Activated naive CD8-positive, alpha-beta T cell treated with anti-CD3 and anti-CD28 coated beads, Interleukin-2, amount 50 U/mL, for 16 hours (primary cell): ENCODE measurements at places on chromosomes 3 and 15.

DNA sequence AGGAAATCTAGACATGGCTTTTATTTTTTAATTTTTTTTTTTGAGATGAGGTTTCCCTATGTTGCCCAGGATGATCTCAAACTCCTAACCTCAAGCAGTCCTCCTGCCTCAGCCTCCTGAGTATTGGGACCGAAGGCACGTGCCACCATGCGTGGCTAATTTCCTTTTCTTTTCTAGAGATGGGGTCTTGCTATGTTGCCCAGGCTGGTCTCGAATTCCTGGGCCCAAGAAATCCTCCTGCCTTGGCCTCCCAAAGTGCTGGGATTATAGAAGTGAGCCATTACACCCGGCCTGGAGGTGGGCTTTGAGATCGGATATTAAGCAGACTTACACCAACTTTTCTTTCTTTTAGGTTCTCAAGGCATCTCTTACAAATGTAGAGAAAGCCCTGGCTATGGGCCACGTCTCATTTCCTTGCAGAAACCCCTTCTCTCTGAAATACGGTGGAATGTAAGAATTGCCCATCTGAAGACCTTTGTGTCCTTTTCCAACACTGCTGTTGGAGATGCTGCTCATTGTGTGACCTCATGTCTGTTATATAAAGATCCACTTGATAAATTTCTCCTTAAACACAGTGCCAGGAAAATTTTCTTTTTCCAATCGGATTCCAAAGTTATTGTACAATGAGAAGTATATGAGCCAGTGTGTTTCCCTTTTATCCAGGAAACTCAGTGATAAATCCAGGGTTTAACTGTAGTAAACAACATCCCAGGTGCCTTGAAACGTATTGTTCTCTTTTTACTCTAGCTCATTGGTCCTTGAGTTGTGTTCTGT, 36.8 kb upstream of the CFAP161 start:
- DNase-seq: no peak

- DNase-seq: no peak
These were observed 151.9 kb upstream of the CMC1 start for GRCh38 chr3:28089527-28089897.

GRCh38 chr3:24734019-24734418, 239.4 kb upstream of the THRB start:
- no peak for DNase-seq

- no peak for DNase-seq
These were observed 55.9 kb upstream of the PIK3CB start for GRCh38 chr3:138890555-138891187.

GRCh38 chr3:100910986-100911385, 82.2 kb downstream of the ABI3BP start:
- DNase-seq: no peak

GRCh38 chr15:67783303-67783702, 42.0 kb upstream of the SKOR1 start:
- no peak for DNase-seq

DNA sequence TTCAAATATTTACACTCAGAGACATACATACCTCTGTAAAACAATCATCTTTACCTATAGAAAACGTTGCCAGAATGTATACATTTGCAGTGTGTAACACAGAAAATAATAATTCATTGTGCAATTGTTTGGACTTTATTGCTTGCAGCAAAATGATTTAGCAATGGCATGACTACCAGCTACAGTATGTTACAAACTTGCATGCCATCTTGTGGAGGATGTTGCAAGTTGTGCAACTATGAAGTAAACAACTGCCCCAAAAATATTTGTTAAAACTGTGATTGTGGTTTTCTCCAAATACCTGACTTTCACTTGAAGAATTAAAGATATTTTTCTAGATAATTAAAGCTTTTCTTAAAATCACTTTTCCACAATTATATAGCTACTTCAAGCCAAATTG, 27.1 kb upstream of the C3orf49 start:
- DNase-seq: no peak

- DNase-seq: no peak
These were observed 16.1 kb downstream of the ZNF80 start for GRCh38 chr3:114221165-114221880.

DNA sequence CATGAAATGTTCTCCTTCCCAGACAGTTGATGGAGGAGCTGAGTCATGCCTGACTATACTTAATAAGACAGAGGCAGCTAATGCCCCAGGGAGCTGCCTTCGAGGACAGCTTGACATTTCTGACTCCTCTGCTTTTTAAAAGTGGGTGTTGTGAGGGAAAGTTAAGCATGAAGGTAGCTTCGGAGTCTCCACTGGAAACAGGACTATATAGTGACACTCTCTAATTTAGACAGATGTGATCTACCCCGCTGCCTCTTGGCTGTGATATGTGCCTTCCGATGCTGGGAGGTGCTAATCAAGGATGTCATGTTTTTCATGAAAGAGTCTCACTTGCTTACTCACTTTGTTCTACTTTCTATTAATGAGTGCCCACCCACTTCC, 72.7 kb downstream of the IL1RAP start:
- DNase-seq: no peak

DNA sequence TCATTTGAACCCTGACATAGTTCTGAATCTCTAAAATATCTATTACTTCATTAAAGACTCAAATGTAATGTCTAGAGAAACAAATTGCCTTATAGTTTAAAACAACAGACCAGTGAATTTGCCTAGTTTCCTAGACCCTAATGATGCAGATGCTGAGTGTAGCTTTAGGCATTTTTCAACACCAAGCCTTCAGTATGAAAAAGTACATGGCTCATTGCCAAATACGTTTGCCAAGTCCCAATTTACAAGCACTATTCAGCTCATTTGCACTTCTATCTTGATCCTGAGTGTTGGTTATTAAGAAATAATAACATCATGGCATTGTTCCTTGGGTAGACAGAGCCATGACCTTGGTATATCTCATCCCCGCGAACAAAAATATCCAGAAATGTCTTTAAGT, 46.8 kb downstream of the EOMES start:
- no peak for DNase-seq

DNA sequence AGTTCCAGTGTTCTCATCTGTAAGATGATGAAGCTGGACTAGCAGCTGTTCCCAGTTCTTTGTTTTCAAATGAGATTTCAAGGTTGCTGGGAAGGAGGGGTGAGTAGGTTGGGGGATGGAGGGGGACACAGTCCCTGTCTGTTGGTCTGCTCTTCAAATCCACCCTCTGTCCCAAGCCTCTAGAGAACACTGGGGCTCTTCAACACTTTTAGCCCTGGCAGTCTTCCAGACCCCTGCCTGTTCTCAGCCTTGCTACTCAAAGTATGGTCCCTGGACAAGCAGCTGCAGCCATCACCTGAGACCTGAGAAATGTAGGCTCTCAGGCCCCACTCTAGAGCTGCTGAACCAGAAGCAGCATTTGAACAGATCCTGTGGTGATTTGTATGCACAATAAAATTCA, 41.3 kb downstream of the NEK11 start:
- DNase-seq: no peak

DNA sequence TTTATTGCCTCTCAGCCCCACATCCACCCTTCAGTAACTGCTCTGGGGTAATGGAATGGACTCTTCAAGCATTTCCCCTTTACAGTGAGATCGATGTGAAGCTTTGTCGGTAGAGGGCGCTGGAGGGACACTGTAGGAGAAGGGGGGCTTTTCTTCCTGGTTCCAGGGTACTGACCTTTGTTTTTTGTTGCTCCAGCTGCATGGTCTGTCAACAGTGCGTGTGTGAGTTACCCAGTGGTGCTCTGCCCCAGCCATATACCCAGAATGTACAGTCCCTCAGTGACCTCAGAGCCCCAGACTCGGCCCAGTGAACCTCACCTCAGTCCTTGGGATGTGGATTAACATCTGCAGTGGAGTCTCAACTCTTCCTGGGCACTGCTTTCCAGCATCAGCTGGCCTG, 180.3 kb upstream of the TSC22D2 start:
- DNase-seq: no peak

- no peak for DNase-seq
These were observed 4.2 kb downstream of the TRA2B start for GRCh38 chr3:185933374-185934173.

GRCh38 chr3:22236490-22237270, 485.7 kb upstream of the ZNF385D start:
- no peak for DNase-seq

GRCh38 chr3:194691481-194692283, 6.0 kb downstream of the FAM43A start:
- no peak for DNase-seq

- no peak for DNase-seq
These were observed 254.1 kb downstream of the AGBL1 start for GRCh38 chr15:86333819-86334218.

DNA sequence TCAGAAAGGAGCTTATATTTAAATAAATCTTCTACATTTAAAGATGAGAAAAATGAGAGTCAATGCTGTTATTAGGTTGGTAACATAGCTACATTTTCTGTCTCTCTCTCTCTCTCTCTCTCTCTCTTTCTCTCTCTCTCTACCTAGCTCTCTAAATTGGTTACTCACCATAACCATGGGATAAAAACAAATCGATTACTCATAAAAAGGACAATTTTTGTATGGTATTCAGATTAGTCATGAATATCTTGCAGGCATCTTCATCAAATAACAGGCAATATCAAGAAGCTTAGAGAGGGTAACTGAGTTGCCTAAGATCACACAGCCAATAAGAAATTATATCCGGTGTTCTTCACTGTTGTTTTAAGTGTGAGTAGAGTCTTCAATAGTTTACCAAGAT, 81.8 kb upstream of the ALCAM start:
- no peak for DNase-seq

- no peak for DNase-seq
These were observed 42.7 kb upstream of the MTMR10 start for GRCh38 chr15:31034152-31034551.

DNA sequence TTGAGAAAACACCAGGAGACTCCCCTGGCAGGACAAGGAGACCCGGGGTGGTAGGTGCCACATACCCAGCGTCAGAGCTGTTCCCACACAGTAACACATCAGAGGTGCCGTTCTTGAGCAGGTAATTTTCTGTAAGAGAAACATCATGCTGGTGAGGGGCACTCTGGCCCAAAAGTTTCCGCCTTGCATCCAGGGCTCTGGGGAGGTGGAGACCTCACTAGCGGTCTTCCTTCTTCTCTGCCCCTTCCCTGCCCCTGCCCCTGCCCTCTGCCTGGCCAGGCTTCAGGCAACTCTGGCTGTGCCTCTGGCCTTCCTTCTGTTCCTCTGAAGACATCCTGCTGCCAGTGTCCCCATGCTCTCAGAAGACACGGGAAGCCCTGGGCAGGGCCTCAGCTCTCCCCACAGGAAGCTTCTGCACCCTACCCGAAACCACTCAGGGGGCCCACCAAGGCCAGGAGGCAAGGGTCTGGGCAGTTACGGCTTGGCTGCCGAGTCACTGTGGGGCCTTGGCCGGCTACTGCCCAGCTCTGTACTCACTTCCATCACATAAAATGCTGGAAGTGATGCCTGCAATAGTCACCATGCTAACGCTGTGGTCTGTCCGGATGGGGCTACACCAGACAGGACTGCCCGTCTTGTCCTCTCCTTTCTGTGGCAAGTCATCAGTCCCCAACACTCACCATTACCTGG, 41.3 kb downstream of the SCN5A start:
- DNase-seq: no peak

GRCh38 chr3:195035345-195036202, 235.4 kb downstream of the XXYLT1 start:
- no peak for DNase-seq

- DNase-seq: no peak
These were observed 39.4 kb downstream of the WWTR1 start for GRCh38 chr3:149618151-149619123.

GRCh38 chr3:195556390-195556789, 13.3 kb upstream of the PPP1R2 start:
- no peak for DNase-seq

GRCh38 chr3:43063114-43063513, 42.8 kb downstream of the POMGNT2 start:
- no peak for DNase-seq

GRCh38 chr15:38612159-38612863, 47.7 kb upstream of the RASGRP1 start:
- no peak for DNase-seq

DNA sequence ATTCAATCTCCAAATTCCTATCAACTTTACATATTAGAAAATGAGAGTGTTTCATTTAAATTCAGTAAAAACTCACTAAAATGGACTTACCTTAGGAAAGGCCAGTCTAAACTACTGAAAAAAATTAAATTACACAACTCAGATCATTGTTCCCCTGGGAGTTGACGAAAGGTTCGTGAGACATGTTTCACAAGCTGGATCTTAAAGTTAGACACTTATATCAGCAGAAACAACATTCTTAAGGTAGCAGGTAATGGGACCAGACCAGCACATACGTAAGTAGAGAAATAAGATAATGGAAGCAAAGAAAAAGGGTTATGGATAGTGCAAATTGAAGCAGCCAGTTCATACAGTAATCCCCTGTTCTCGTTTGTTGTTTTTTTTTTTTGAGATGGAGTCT, 8.9 kb downstream of the RFX7 start:
- DNase-seq: no peak

- no peak for DNase-seq
These were observed 179.4 kb downstream of the SATB1 start for GRCh38 chr3:18245721-18246120.

- no peak for DNase-seq
These were observed 29.3 kb downstream of the UBE2E1 start for GRCh38 chr3:23835087-23835486.

DNA sequence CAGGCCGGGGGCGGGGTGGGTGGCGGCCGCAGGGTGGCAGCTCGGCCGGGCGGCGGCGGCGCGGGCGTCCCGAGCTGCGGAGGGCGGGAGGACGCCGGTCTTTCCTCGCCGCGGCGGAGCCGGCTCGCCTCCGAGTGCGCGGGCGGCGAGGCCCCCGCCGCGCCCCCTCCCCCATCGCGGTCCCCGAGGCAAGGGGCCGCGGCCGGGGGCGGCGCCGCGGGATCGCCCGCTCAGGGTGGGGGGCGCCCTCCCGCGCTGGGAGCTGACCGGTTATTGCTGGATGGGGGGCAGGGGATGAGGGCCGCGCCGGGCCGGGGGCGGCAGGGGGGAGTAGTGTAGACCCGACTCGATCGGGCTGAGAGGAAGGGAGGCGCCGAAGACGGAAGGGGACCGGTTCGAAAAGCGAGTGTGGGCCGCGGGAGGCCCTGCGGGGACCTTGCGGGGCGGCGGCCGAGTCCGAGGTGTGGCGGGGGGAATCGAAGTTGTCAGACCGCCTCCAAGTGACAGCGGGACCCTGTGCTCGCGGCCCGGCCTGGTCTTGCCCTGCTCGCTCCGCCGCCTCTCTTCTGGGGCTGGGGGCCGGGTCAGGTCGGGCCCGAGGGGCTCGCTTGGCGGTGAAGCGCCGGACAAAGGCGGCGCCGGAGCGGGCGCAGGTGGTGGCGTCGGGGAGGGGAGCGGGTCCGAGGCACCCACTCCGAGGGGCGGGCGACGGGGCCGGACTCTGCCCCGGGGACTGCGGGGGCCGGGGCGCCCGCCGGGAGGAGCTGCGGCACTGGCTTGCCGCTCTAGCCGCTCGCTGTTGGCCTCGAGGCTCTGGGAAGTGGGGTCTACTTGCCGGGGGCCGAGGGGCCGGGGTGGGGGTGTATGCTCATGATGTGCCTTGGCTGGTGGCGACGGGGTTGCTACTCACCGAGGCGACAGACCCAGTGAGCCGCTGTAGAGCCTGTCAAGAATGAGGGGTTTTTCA, 1.1 kb downstream of the BAHD1 start:
- no peak for DNase-seq

- no peak for DNase-seq
These were observed 78.5 kb downstream of the FGF7 start for GRCh38 chr15:49501586-49501985.
